ENCODE measurements at places on chromosomes 2 and 18.

DNA sequence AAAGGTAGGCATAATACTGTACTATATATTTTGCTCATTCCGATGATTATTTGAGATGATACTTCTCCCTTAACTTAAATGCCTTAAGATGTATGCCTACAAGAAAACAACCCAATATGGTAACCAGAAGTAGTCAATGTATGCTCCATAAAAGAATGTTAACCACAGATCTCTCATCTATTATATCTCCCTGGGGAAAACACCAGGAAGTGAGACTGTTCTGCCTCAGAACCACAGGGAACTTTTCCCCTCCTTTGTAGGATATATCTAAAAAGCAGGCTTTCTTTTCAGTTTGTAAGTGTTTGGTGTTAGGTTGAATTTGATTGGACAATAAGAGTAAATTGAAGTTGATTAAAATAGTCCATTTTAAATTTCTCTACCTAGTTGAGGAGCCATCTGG lies 1160.5 kb upstream of the NXPH2 start:
- DNase-seq: no peak

DNA sequence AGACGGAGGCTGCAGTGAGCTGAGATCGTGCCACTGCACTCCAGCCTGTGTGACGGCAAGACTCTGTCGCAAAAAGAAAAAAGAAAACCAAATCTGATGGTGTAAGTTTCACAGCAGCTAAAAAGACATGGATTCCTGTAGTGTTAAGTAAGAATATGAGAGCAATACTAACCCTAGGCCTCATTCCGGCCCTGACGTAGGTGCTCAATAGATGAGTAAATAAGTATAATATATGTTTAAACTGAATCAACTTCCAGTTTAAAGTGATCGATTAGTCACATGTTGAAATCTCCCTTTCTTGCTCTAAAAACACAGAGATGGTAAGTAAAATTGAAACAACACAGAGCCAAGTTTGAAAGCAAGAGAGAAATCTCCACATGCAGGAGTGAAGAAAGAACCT lies 8.0 kb downstream of the ME2 start:
- DNase-seq: no peak

DNA sequence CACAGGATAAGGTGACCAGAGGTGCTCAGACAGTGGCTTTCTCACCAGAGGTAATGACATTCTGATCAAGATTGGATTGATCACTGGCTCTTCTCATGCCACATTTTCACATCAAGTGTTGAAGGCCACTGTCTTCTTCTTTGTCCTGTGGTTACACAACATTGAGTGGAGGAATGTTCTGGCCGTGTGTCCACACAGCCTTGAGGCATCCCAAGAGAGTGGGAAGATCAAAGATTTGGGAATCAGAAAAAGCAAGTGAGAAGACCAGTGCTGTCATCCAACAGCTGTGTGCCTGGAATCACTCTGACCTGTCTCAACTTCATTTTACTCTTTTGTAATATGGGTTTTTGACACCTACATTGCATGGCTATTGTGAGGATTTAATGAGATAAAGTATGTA lies 67.4 kb downstream of the IL1R2 start:
- DNase-seq: no peak

- no peak for DNase-seq
Measured at GRCh38 chr2:53253244-53253643, 514.4 kb upstream of the CHAC2 start.

DNA sequence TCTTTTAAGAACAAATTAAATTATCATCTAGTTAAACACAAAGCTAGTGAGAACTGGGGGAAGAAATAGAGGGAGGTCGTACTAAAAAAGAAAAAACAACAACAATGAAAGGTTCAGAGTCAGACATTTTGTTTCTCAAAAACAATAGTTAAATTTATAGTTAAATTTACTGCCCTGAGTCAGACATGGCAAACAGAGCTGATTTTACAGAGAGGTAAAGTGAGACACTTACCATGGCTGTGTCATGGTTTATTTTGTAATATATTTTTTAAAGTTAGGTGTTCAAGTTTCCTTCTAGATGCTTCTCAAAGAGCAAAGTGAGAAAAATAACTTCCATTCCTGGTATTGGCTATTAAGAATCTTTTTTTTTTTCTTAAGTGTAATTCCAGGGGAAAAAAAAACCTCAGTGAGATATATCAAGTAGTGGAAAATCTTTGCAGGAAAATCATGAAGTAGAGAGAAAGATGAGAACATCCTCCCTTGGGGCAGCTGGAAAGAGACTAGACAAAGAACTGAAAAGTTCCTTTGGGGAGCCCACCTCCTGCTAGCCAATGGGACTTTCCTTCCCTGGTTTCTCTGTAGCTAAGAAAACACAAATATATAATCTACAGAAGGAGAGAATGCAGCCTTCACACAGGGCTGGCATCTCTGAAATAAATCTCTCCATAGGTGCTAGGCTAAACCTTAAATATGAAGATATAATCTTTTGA lies 12.3 kb downstream of the KLF7 start:
- DNase-seq: no peak

DNA sequence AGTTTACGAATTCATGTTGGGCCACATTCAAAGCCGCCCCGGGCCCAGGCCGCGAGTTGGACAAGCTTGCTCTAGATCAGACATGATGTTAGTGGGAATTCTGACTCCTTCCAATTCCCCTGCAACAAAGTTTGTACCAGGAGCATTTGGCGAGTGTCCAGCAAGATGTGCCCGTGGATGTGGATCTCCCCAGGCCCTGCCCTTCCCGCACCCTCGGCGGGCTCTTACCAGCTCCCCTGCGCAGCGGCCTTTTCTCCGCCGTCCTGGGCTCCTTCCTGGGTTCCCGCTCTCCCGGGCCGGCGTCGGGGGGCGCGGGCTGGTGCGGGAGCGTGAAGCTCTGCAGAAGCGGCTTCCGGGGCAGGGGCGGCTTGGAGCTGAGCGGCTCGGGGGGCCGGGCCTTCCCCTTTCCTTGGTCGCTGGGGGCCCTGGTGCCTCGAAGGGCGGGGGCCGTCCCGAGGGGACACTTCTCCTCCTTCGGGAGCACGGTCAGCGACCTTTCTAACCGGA lies 90.8 kb upstream of the MGAT4A start:
- DNase-seq: no peak

- no peak for DNase-seq
Measured at GRCh38 chr2:124347209-124347608, 322.1 kb downstream of the CNTNAP5 start.

- no peak for DNase-seq
Measured at GRCh38 chr2:224220586-224221255, 181.2 kb downstream of the FAM124B start.

DNA sequence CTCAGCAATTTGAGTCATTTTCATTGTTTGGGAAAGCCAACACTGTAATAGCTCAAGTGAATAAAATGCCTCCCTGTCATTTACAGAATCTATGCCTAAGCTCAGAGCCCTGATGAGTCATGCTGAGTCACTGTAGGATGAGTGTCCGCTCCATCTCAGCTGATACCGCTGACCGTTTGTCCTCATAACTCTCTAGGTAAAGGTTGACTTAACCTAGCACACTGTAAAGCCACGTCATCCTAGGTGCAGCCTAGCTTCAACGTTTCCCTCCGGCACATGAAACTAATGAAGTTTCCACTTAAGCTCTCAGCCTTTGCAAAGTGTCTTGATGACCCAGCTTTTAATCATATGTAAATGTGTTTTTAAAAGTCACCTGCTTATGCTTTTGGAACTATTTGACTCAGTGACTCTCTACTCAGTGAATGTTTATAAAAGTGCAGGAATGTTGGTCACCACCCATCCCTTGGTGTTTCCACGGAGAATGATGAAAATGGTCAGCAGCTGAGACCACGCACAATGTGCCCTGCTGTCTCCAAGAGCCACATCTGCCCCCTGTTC lies 154.0 kb downstream of the PMAIP1 start:
- no peak for DNase-seq

DNA sequence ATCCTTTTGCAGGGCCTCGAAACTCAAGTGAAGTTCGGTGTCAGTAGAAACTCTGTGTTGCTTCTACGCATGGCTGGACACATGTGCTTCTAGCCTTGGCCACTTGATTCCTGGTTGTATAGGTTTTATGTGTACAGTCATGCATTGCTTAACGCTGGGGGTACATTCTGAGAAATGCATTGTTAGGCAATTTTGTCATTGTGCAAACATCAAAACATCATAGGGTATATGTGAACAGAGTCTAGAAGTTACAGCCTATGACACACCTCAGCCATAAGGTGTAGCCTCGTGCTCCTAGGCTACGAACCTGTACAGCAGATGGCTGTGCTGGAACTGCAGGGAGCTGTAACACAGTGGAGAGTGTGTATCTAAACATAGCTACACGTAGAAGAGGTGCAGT lies 39.4 kb downstream of the TMEM18 start:
- no peak for DNase-seq

GRCh38 chr18:70332694-70333093 lies 43.8 kb downstream of the SOCS6 start:
- DNase-seq: no peak

DNA sequence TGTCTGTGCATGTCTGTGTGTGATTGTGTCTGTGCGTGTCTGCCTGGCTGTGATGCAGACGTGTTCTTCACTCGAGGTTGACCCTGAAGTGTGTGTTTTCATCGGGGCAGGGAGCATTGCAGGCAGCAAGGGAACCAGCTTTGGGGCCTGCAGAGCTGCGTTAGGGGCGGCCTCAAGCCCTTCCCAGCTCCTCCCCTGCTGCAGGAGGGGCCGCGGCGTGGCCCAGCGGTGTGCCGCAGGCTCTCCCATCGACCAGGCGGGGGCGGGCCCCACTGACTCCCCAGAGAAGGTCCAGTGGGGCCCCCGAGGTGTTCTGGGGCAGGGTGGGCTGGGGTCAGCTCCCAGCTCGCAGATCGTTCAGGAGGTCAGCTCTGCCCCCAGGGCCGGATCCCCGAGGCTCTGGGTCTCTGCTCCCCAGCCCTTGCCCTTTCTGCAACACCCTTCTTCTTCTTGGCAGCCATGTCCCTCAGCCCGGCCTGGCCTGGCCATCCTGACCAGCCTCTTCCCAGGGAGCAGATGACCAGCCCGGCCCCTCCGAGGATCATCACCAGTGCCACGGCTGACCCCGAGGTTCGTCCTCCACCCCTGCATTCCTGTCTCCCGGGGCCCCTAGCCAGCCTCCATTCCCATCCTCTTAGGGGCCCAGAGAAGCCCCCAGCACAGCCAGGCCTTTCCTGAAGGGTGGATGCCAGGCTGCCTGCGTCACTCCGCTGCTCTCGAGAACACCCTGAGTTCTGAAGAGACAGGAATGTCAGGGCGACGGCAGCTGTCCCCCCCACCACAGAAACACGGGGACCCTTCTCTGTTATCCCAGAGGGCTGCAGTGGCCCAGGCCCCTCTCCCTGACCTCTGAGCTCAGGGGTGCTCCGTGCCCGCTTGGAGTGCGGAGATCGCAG lies 11.1 kb upstream of the KLHL30 start:
- no peak for DNase-seq

DNA sequence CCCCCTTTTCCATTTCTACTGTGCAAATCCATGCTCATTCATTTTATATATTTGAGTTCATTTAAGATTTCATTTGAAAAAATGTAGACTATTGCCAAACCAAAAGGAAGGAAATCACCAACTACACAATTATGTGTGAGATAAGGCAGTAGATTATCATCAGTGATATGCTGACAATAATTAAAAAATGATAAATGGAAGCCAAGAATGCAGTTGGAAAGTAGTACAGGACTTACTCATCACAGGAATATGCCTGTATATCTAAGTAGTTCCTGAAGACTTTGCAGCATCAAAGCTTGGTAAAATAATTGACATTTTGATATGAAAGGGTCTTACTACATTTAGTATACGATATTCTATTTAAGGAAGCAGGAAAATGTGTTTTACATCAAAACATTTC lies 166.1 kb upstream of the OTX1 start:
- no peak for DNase-seq

- no peak for DNase-seq
Measured at GRCh38 chr2:108278631-108279030, 10.1 kb upstream of the SULT1C2 start.

- DNase-seq: no peak
Measured at GRCh38 chr2:108847000-108847399, 60.4 kb downstream of the CCDC138 start.

DNA sequence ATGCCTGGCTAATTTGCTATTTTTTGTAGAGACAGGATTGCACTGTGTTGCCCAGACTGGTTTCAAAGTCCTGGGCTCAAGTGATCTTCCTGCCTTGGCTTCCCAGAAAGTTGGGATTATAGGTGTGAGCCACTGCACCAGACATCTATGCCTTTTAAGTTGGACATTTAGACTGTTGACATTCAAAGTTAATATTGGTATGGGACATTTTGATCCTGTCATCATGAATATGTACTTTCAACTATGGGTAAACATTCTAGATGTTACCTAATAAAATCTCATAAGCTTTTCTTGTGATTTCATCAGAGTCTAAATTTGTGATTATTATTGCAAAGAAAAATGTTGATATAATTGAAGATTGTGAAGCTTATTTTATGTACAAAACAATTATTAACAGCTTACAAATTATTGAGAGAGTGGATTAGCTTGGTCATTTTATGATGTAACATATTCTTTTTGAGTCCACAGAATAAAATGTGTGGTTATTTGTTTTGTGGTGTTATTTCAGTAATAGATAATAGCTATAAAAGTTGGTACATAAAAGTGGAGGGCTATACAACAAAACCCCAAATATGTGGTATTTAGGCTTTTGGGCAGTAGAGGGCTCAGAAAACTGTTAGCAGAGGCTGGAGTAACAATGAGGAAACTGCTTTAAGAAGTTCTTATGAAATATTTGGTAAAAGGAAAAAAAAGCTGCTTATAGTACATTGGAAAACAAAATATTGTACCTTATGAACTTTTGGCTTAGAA lies 41.4 kb downstream of the STARD6 start:
- no peak for DNase-seq

DNA sequence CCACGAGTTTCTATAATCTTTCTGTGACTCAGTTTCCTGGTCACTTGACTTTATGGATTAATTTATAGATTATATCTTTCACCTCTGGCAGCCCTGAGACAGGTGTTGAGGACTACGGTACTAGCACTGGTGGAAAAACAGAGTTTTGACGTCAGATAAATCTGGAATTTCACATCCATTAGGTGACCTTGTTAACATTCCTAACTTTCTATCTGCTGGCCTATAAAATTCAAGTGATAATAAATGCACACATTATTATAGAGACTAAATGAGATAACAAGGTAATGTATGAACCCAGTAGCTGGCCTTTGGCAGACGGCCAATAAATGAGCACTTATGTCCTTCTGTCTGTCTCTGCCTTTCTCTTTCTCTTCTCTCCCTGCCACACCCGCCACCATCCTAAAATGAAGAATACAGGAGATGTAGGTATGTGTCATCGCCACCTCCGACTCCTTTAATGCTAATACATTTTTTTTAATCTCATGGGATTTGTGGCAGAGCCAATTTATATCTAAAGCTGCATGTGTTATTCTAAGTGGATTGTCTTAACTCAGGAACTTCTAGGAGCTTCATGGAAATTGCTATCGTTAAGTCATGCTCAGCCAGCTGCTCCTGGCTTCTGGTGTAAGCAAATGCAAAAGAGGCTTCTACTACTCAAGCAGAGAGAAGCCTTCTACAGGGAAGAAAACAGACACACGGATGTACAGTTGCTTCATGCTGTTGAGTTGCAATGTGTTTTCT lies 2.3 kb downstream of the TM4SF20 start:
- DNase-seq: no peak

GRCh38 chr2:210360412-210360811 lies 45.4 kb upstream of the MYL1 start:
- DNase-seq: no peak

- no peak for DNase-seq
Measured at GRCh38 chr18:22368021-22368420, 49.7 kb downstream of the CTAGE1 start.

- DNase-seq: no peak
Measured at GRCh38 chr18:74546751-74547530, 12.6 kb downstream of the CNDP1 start.

- DNase-seq: no peak
Measured at GRCh38 chr18:8949206-8949605, 153.3 kb upstream of the NDUFV2 start.

GRCh38 chr2:98355881-98356280 lies 9.6 kb downstream of the CNGA3 start:
- DNase-seq: no peak
